ENCODE measurements at places on chromosomes 4 and X. TPM values are rescaled to one million over a fixed set of nuclear protein-coding genes. Genes with fewer than 3 reads are reported as not detected.

Gene RRH
- not detected for total RNA-seq

DNA sequence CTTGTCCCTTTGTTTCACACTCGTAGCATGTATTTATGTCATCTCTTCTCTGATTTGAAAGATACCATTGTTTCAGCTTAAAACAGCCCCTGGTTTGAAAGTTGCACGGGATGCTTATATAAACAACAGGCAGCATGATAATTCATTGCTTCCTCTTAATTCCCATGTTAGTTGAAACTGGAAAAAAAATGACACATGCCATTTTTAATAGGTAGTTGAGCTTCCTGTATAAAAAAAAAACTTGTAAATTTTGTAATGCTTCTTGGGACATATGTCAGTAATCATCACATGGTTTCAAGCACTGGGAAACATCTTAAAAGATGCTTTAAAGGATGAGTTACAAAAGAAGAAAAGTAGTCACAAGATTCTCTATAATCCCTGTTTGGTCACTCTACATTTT is 243.0 kb downstream of the PALLD start:
- no peaks in the 10 kb centered on the region for H3K27me3 ChIP-seq
- no peak for DNase-seq
- H3K4me3 ChIP-seq: no peak overlapping the region
- peaks cover 78% of the 10 kb centered on the region for H3K4me1 ChIP-seq
- H3K27ac ChIP-seq: peak overlapping the region; percentile 7

Gene ASB5
- total RNA-seq: 0.32 TPM

GRCh38 chrX:140697618-140698017 is 11.9 kb upstream of the LINC00632 start:
- H3K27me3 ChIP-seq: no peaks in the 10 kb centered on the region
- H3K36me3 ChIP-seq: no peaks in the 10 kb centered on the region
- H3K4me3 ChIP-seq: no peak overlapping the region
- H3K27ac ChIP-seq: no peak overlapping the region
- no peaks in the 10 kb centered on the region for H3K4me1 ChIP-seq
- DNase-seq: no peak

- no peak for DNase-seq
- peaks cover 14% of the 10 kb centered on the region for H3K4me1 ChIP-seq
Observed at GRCh38 chr4:54547299-54548097, 110.3 kb upstream of the KIT start.

DNA sequence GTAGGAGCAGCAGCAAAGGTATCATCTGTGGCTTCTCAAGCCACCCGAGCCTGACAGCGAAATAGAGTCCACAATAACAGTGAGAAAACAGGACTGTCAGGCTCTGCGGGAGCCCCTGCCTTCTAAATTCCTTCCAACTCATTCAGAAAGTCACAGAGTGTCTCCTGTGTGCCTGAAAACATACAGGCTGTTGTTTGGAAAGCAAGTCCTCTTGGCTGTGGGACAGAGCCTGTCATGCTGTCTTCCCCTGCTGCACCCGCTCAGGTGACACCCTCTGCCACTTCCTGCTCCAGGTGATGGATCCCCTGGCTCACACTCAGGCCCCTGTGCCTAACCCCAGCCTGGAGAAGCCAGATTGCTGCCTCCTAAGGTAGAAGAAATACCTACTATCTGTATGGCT is 152.3 kb downstream of the RAB28 start:
- H3K27me3 ChIP-seq: no peaks in the 10 kb centered on the region
- no peaks in the 10 kb centered on the region for H3K36me3 ChIP-seq
- H3K4me1 ChIP-seq: no peaks in the 10 kb centered on the region

Gene LINC00632
- total RNA-seq: 266 TPM

DNA sequence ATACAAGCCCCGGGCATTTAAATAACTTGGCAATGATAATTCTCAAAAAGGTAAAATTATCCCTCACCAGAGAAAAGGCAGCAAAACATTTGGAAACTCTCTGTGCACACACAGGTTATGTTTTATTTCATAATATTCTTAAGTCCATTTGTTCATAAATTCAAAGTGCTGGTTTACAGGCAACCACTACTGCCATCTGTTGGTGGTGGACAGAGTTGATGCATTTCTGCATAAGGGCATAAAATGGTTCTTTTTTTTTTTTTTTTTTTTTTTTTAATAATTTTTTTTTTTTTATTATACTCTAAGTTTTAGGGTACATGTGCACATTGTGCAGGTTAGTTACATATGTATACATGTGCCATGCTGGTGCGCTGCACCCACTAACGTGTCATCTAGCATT is 31.5 kb upstream of the IL21 start:
- no peak for DNase-seq
- no peak overlapping the region for H3K4me3 ChIP-seq
- H3K4me1 ChIP-seq: no peaks in the 10 kb centered on the region
- peaks cover 1% of the 10 kb centered on the region for H3K36me3 ChIP-seq

Gene ENPEP
- 0.94 TPM for total RNA-seq

Gene CNKSR2
- 2.5 TPM for total RNA-seq

Gene MBTPS2
- total RNA-seq: 25.1 TPM

DNA sequence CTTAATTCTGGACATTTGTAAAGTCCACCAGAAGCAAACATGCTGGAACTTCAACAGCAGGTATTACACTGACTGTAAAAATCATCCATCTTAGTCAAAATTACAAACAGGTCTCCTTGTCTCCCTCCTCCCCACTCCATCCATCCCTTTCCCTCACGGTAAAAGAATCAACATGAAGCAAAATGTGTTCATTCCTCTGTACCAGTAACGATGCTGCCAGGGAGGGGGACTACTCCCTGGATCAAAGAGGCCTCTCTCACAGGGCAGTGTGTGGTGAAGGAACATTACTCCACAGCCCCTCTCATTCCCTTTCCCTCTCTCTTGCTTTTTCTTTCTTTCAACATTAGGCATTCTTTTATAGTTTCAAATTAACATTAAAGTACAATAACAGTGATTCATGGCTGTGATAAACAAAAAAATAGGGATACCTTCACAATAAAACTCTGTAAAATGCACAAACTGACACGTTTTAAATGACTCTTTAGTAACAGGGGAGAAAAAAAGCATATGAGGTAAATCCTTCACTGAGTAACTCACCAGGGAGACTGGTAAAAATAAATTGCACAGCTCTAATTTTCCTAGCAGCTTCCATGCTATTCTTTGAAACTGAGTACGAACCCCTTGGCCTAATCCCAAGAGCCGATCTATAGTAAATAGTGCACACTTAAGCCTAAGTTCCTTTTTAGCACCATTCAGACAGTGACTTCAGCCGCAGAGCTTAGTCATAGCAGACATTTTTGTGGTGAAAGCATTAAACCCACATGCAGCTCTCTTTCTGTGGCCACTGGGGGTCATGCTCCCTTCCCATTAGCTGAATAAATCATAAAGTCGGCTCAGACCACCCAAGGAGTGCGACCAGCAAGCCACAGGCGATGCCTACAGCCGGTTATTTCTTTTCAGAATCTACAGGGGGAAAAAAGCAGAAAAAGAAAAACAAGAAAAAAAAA is 215.6 kb upstream of the GYPA start:
- no peaks in the 10 kb centered on the region for H3K36me3 ChIP-seq
- peak; percentile 88 for DNase-seq
- peaks cover 75% of the 10 kb centered on the region for H3K27me3 ChIP-seq
- H3K27ac ChIP-seq: no peak overlapping the region

DNA sequence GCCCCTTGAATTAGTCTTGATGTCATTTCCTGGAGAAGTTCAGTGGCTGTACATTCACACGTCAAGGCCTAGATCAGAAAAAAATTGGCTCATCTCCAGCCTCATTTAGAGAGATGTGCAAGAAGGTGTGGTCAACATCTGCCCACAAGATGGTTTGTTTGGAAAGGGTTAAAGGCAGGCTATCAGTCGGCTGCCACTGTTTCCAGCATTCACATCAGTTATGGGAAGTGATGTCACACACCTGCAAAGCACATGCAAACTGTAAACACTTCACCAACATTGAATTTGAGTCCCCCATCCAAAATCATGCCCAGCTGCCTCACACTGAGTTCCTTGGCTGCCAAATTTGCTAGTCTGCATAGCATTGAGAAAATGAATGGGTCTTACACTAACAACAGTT is 498.3 kb upstream of the INTU start:
- H3K4me3 ChIP-seq: no peak overlapping the region
- H3K27me3 ChIP-seq: no peaks in the 10 kb centered on the region
- H3K4me1 ChIP-seq: peaks cover 21% of the 10 kb centered on the region
- H3K27ac ChIP-seq: no peak overlapping the region
- DNase-seq: no peak
- H3K36me3 ChIP-seq: peaks cover 2% of the 10 kb centered on the region

Gene UBA1
- 347 TPM for total RNA-seq

Gene MUC7
- not detected for total RNA-seq

- no peak overlapping the region for H3K4me3 ChIP-seq
- no peaks in the 10 kb centered on the region for H3K27me3 ChIP-seq
- peaks cover 11% of the 10 kb centered on the region for H3K4me1 ChIP-seq
- DNase-seq: no peak
- no peak overlapping the region for H3K27ac ChIP-seq
- no peaks in the 10 kb centered on the region for H3K36me3 ChIP-seq
Observed at GRCh38 chr4:19005211-19005610, 983.7 kb upstream of the LCORL start.

- H3K4me3 ChIP-seq: no peak overlapping the region
- H3K27ac ChIP-seq: no peak overlapping the region
- no peaks in the 10 kb centered on the region for H3K27me3 ChIP-seq
- no peak for DNase-seq
- H3K36me3 ChIP-seq: peaks cover 9% of the 10 kb centered on the region
Observed at GRCh38 chrX:19347916-19348315, 4.2 kb downstream of the PDHA1 start.

DNA sequence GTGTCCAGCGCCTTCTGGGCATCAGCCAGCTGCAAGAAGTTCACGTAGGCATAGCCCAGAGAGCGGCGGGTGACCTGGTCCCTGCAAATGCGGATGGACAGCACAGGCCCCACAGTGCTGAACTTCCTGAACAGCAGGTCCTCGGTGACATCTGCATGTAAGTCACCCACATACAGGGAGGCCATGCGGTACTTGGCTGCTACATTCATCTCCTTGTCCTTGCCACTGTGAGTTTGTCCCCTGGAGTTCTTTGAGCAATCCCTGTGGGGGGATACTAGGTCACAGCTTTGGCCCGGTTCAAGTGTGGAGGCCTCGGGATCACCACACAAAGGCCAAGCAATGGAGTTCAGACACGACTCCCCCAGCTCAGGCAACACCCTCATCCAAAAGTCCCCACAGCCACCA is 776 bp downstream of the PABPC4L start:
- H3K36me3 ChIP-seq: peaks cover 5% of the 10 kb centered on the region
- peak overlapping the region; percentile 79 for H3K4me3 ChIP-seq
- no peaks in the 10 kb centered on the region for H3K27me3 ChIP-seq
- H3K4me1 ChIP-seq: peaks cover 24% of the 10 kb centered on the region

DNA sequence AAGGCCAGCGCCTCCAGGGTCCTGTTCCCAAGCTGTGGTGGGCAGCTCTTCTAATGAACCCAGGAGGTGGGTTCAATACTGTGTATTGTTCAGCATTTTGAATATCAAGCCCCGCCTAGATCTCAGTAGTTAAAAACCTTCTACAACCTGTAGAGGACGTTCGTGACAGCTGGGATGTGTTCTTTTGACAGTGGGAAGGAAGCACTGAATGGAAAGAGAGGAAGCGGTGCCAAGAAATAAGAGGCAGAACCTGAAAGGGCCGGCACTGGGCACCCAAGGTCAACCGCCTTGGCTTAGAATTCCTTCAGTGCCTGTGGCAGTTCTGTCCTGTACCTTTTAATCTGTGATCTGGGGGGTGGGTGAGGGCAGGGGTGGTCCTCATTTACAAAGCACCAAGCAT is 73.1 kb downstream of the CC2D2A start:
- H3K4me3 ChIP-seq: no peak overlapping the region
- DNase-seq: no peak
- no peak overlapping the region for H3K27ac ChIP-seq
- peaks cover 46% of the 10 kb centered on the region for H3K36me3 ChIP-seq
- no peaks in the 10 kb centered on the region for H3K4me1 ChIP-seq

DNA sequence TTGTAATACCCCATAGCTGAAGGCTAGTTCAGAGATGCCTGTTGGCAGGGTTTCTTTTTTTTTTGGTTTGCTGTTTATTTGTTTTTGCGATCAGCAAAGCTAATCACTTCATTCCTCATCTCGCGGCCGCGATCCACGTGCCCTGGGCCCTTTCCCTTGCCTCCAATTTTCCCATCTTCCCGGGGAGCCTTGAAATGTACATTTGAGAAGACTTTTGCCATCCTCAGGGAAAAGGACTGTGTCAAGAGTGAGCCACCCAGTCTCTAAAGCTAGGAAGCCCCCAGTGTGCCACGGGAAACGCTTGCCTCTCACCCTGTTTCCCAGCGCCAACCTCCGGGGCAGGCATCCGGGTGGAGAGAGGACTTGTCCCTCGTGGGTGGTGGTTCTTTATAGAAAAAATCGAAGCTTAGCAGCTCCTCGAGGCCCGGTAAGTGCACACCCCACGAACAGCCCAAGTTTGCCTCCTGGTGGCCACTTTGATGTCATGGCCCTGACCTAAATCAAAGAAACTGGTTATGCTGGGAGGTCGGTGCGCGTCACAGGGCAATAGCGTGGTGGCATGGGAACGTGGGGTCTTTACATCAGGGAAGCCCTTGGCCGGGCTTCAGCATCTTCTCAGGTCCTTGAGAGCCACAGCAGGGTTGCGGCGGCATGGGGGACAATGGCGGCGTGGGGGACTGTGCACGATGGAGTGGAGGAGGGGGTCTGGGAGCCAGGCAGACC is 42.0 kb downstream of the MAP7D3 start:
- DNase-seq: no peak
- no peaks in the 10 kb centered on the region for H3K27me3 ChIP-seq
- H3K27ac ChIP-seq: peak overlapping the region; percentile 94
- H3K4me1 ChIP-seq: peaks cover 83% of the 10 kb centered on the region
- H3K4me3 ChIP-seq: peak overlapping the region; percentile 26

Gene RAB39B
- total RNA-seq: 2.6 TPM

DNA sequence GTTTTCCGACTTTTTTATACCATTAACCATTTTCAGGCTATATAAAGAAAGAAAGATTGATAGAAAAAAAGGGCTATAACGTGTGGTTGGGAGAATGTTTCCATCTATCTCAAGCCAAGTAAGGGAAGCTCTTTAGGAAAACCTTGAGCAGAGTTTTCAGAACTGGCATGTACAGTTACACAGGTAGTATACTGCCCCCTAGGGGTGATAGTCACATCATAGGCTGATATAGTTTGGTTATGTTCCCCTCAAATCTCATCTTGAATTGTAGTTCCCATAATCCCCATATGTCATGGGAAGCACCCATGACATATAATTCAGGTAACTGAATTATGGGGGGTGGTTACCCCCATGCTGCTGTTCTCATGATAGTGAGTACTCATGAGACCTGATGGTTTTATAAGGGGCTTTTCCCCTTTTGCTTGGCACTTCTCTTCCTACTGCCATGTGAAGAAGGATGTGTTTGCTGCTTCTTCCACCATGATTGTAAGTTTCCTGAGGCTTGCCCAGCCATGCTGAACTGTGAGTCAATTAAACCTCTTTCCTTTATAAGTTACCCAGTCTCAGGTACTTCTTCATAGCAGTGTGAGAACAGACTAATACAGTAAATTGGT is 186.8 kb downstream of the TMA16 start:
- H3K27me3 ChIP-seq: peaks cover 14% of the 10 kb centered on the region
- no peaks in the 10 kb centered on the region for H3K36me3 ChIP-seq
- no peak overlapping the region for H3K4me3 ChIP-seq
- no peak overlapping the region for H3K27ac ChIP-seq
- no peak for DNase-seq
- H3K4me1 ChIP-seq: no peaks in the 10 kb centered on the region
